Uterine smooth muscle cell (primary cell): ENCODE measurements at places on chromosomes 1 and 21. TPM values are rescaled to one million over a fixed set of nuclear protein-coding genes. Genes with fewer than 3 reads are reported as not detected.

The RBP7 gene
- not detected in 2 replicates for total RNA-seq

The OR2T2 gene
- total RNA-seq: not detected in 2 replicates

The PROK1 gene
- total RNA-seq: not detected in 2 replicates

The XCL1 gene
- total RNA-seq: not detected in 2 replicates

The LCE1F gene
- 0.62 TPM in 1 of 2 replicates, not detected in the other for total RNA-seq

The FAAP20 gene
- 16.7 and 23.2 TPM in 2 replicates for total RNA-seq

The ZYG11A gene
- total RNA-seq: 0.50 and 2.0 TPM in 2 replicates
